ENCODE measurements at places on chromosomes 5 and 9. TPM values are rescaled to one million over a fixed set of nuclear protein-coding genes. Genes with fewer than 3 reads are reported as not detected.

The ADAMTS16 gene
- 7.5 TPM for total RNA-seq

GRCh38 chr5:96327722-96328121 lies 105.3 kb downstream of the PCSK1 start:
- DNase-seq = no peak
- H3K27me3 ChIP-seq = no peaks in the 10 kb centered on the region
- H3K27ac ChIP-seq = no peak overlapping the region
- no peaks in the 10 kb centered on the region for H3K36me3 ChIP-seq
- H3K4me3 ChIP-seq = no peak overlapping the region

DNA sequence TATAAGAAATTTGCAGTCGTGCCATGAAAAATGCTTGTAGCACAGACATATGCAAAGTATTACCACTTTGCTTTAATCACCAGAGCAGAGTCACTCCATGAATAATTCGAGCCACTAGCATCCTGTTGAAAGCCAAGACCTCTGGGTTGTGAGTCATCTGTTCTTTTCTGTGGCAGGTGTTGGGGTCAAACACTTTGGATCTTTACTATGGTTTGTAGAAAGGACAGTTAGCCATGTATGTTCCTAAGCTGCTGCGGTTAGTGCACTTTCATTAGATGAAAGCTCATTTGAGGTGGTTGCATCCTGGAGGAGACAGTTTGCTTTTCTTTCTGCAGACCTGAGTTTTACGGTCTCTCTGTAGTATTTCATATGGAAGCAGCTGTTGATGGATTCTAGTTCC lies 223.7 kb downstream of the DMRT2 start:
- H3K4me1 ChIP-seq = no peaks in the 10 kb centered on the region
- H3K27me3 ChIP-seq = no peaks in the 10 kb centered on the region
- no peak overlapping the region for H3K27ac ChIP-seq
- no peak for DNase-seq
- H3K36me3 ChIP-seq = no peaks in the 10 kb centered on the region

DNA sequence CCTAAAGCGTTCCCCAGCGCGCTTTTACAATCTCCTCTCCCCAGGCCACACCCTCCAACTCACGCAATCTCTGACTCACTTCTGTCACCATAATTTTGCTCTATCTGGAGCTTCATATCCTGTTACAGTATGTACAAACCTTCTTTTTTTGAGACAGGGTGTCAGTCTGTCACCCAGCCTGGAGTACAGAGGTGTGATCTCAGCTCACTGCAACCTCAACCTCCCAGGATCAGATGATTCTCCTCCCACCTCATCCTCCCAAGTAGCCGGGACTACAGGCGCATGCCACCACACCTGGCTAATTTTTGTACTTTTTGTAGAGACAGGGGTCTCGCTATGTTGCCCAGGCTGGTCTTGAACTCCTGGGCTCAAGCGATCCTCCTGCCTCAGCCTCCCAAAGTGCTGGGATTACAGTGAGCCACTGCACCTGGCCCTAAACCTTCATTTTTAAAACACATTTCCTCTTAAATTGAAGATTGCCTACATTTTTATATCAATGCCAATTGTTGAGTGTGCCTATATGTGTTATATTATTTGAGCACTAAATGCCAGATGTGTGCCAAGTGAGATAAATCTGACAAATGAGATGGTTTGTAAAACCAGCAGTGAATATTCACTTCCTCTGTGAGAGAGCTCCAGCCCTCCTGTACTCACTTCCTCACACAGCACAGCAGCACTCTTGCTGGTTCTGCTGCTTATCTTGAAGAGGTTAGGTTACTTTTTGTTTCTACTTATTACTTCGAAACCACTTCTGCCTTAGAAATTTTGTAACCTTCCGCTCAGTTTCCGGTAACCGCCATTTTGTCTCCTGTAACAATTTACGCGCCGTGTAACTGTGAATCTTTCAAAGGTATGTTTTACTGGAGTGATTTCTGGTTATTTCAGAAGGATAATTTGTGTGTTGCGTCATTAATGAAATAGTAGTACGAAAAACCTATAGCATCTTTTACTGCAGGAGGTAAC lies 57.9 kb downstream of the DOCK8 start:
- no peak overlapping the region for H3K27ac ChIP-seq
- no peaks in the 10 kb centered on the region for H3K36me3 ChIP-seq
- no peak for DNase-seq
- no peaks in the 10 kb centered on the region for H3K27me3 ChIP-seq

- H3K27me3 ChIP-seq = no peaks in the 10 kb centered on the region
- DNase-seq = no peak
- no peaks in the 10 kb centered on the region for H3K4me1 ChIP-seq
- no peak overlapping the region for H3K4me3 ChIP-seq
Observed at GRCh38 chr9:2336055-2336454, 285.5 kb upstream of the VLDLR start.

The TNFSF15 gene
- total RNA-seq = 2.3 TPM

DNA sequence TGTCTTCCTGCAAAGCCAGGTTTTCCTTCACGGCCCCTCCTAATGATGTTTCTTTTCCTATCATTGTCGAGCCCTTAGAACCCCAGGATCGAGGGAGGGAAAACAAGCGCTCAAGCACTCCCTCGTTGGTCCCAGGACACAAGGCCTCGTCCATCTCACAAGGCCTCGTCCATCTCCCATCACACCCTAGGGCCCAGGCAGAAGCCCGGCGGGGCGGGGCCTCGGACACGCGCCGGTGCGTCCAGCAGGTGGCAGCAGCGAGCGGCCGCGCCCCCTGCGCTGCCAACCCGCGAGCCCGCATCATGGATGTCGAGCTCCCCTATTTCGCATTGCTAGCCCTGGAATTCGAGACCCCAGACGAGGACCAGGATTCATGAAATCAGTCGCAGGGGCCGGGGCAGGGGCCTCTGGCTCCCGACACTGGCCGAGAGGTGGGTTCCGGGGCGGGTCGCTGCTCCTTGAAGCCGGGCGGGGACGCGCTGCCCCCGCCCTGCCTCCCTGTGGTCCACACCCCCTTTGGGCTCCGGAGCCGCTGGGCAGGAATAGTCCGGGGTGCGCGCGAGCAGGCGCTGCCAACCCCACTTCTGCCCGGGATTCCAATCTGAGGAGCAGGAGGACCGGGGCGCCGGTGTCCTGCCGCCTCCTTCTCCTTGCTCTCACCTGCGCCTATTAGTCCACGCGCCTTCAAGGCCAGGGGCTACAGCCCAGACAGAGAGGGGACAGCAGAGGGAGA lies at the start of gene ABLIM3:
Gene ABLIM3, plus strand, starts transcription at position 270 of the 733 bp plus-strand sequence. CDS start 603 bp downstream, outside the sequence.
- no peaks in the 10 kb centered on the region for H3K27me3 ChIP-seq
- peak within 1 kb of the TSS; percentile 82 for H3K4me3 ChIP-seq
- peak within 1 kb of the TSS; percentile 52 for H3K27ac ChIP-seq
- no peaks in the 10 kb centered on the region for H3K4me1 ChIP-seq
- peak; percentile 81 for DNase-seq

DNA sequence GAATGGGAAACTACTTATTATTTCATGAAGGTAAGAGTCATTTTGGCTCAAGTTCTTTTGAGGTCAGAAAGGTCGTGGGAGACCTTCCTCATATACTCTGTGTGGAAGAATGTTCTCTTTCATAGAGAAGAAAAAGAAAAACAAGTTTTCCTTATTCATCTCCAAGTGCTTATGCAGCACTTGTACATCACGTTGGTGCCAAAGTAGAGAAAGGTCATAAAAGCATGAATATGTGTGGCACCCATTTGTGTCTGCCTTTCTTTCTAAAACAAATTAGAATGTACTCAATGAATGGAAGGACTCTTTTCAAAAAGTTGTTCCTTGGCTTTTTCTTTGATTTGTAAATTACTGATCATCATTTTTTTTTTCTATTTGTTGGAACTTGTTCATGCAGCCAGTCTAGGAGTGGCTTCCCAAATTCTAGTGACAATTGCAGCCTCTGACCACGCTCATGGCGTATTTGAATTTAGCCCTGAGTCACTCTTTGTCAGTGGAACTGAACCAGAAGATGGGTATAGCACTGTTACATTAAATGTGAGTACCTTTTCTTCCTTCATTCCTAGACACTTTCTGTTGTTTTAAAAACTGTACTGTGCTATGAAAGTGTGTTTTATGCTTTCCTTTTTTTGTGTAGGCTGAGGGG lies 122.4 kb downstream of the ADGRV1 start:
- no peak for DNase-seq
- H3K4me1 ChIP-seq = no peaks in the 10 kb centered on the region
- no peaks in the 10 kb centered on the region for H3K27me3 ChIP-seq
- H3K36me3 ChIP-seq = no peaks in the 10 kb centered on the region
- no peak overlapping the region for H3K27ac ChIP-seq

The CDH9 gene
- 2.1 TPM for total RNA-seq

GRCh38 chr5:1779782-1780613 lies 19.6 kb downstream of the MRPL36 start:
- no peak overlapping the region for H3K4me3 ChIP-seq
- H3K27me3 ChIP-seq = no peaks in the 10 kb centered on the region
- H3K36me3 ChIP-seq = no peaks in the 10 kb centered on the region
- H3K27ac ChIP-seq = no peak overlapping the region
- peaks cover 5% of the 10 kb centered on the region for H3K4me1 ChIP-seq

The PKN3 gene
- 14.7 TPM for total RNA-seq

GRCh38 chr5:135012951-135013391 lies 21.1 kb downstream of the PITX1 start:
- no peak overlapping the region for H3K27ac ChIP-seq
- no peaks in the 10 kb centered on the region for H3K4me1 ChIP-seq
- no peak overlapping the region for H3K4me3 ChIP-seq
- DNase-seq = no peak

The HAVCR2 gene
- 14.6 TPM for total RNA-seq

The DNAJC21 gene
- total RNA-seq = 45.0 TPM

DNA sequence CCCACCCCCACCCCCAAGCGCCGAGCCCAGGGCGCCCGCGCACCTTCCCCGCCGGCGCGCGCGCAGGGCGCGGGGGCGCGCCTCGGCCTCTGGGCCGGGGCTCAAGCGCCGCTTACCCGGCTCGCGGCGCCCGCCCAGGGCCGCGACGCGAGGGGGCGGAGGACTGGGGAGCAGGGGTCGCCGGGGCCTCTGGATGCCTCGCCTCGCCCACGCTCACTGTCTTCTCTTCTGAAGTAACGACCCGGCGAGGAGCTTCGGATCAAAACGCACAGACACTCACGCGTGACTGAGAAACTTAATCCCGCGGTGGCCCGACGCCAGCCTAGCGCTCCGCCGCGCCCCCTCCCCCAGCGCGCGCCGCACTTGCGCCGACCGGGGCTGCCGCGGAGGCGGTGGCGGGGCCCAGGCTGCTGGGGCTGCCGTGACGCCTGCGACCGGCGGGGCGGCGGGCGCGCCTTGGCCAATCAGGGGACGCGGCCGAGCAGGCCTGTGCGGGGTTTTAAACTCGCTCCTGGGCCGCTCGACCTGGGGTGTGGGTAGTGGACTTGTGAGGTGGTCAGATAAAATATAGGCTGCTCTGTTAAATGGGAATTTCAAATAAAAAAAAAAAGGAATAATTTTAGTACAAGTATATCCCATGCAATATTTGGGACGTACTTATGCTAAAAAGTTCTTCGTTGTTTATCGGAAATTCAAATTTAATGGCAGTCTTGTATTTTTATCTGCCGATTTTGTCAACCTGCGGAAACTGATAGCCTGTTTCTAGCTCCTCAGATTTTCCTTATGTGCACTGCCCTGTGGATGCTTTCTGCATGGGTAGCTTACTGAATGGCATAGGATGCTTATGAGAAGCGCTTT lies at the start of gene MPDZ:
Gene MPDZ, minus strand, starts transcription at position 409 of the 858 bp plus-strand sequence. CDS start 29,377 bp downstream, outside the sequence.
- H3K4me3 ChIP-seq = peak within 1 kb of the TSS; percentile 83
- H3K4me1 ChIP-seq = no peaks in the 10 kb centered on the region
- peak; percentile 88 for DNase-seq
- H3K27ac ChIP-seq = peak within 1 kb of the TSS; percentile 87
- H3K36me3 ChIP-seq = no peaks in the 10 kb centered on the region

DNA sequence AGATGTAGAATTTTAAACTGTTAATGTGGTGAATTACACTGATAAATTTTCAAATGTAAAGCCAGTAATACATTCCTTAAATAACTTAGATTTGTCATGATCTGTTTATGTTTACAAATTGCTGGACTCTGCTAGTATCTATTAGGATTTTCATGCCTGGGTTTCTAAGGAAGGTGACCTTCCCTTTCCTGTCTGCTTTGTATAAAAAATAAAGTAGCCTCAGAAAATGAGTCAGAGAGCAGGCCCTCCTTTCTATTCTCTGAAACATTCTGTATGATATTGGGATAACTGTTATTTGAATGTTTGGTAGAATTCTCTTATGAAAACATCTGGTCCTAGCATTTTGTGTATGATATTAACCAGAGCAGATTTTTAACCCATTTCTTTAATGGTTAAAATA lies 255.3 kb downstream of the SYK start:
- no peak for DNase-seq
- H3K27ac ChIP-seq = no peak overlapping the region
- H3K27me3 ChIP-seq = no peaks in the 10 kb centered on the region

DNA sequence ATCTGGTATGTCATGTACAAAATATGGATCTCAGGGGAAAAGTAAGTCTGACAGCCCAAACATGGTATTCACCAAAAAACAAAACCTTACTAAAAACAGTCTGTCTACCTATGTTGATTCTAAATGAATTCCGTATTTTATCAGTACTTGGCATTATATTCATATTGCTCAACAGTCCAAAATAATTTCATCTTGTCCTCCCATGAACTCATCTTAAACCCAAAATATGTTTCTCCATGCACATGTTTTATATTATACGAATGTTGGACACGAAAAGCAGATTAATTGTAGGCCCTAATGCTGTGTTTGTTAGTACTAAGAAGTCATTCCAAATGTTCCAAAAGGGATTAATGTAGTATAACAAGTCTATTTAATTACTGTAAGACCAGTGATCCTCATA lies 20.1 kb downstream of the NFIB start:
- DNase-seq = no peak
- no peaks in the 10 kb centered on the region for H3K27me3 ChIP-seq
- H3K4me3 ChIP-seq = no peak overlapping the region
- H3K27ac ChIP-seq = no peak overlapping the region
- no peaks in the 10 kb centered on the region for H3K36me3 ChIP-seq

GRCh38 chr5:128081111-128081851 lies 2.3 kb upstream of the SLC12A2 start:
- H3K4me3 ChIP-seq = peak overlapping the region; percentile 85
- H3K36me3 ChIP-seq = no peaks in the 10 kb centered on the region
- DNase-seq = no peak
- peaks cover 5% of the 10 kb centered on the region for H3K4me1 ChIP-seq

The FRRS1L gene
- not detected for total RNA-seq

The NR5A1 gene
- not detected for total RNA-seq

- no peak overlapping the region for H3K4me3 ChIP-seq
- DNase-seq = no peak
- H3K4me1 ChIP-seq = no peaks in the 10 kb centered on the region
Observed at GRCh38 chr9:71608021-71608420, 160.3 kb downstream of the CEMIP2 start.

GRCh38 chr5:149416987-149417710 lies 38.1 kb upstream of the IL17B start:
- H3K27ac ChIP-seq = peak overlapping the region; percentile 70
- no peak overlapping the region for H3K4me3 ChIP-seq
- no peaks in the 10 kb centered on the region for H3K36me3 ChIP-seq
- H3K27me3 ChIP-seq = no peaks in the 10 kb centered on the region

The LURAP1L gene
- 11.1 TPM for total RNA-seq

The CCDC183 gene
- 0.88 TPM for total RNA-seq

The SPATA31C1 gene
- not detected for total RNA-seq

- H3K4me1 ChIP-seq = peaks cover 3% of the 10 kb centered on the region
- DNase-seq = no peak
- H3K4me3 ChIP-seq = no peak overlapping the region
- no peaks in the 10 kb centered on the region for H3K27me3 ChIP-seq
- no peak overlapping the region for H3K27ac ChIP-seq
Observed at GRCh38 chr5:59067956-59068656, 485.2 kb downstream of the RAB3C start.

GRCh38 chr5:139901251-139901575 lies 105.6 kb downstream of the PSD2 start:
- no peak overlapping the region for H3K4me3 ChIP-seq
- no peaks in the 10 kb centered on the region for H3K36me3 ChIP-seq
- no peaks in the 10 kb centered on the region for H3K4me1 ChIP-seq
- DNase-seq = no peak
- peaks cover 12% of the 10 kb centered on the region for H3K27me3 ChIP-seq
